Activated naive CD4-positive, alpha-beta T cell treated with anti-CD3 and anti-CD28 coated beads for 36 hours (primary cell): ENCODE measurements at places on chromosomes 7 and 10.

GRCh38 chr7:149771720-149772240 is 1.6 kb downstream of the ZNF467 start:
- peak; percentile 88 for DNase-seq

DNA sequence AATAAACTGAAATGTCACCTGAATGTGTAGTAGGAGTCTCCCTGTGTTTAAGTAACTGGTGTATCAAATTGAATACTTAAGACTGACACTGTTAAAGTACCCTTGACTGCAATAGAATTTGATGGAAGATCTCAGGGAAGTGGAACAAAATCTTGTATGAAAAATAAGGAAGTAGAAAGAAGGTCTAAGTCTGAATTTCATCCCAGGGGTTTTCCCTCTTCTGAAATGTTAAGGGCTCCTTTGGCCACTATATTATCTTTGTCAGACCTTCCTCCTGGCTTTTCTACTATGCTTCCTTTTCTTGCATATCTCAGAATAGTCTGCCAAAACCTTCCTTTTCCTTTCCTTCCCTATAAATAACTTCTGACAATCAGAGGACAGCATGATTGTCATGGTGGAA is 59.6 kb downstream of the BLNK start:
- no peak for DNase-seq

DNA sequence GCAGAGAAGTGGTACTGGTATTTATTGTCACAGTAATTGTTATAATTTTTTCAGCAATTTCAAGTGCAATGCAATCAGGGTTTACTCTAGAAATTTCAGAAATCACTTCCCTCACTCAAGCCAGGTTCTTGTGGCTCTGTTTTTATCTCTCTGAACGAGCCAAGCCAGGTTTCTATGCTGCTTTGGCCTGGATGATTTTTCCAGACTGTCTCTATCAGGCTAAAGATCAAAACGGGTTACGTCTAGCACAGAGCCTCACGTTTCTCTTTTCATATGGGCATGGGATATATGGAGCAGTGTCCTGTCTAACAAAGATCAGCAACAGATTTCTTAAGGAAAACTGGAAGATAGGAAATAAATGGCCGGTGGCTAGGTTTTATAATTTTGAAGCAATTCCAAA is 1105.3 kb downstream of the NRG3 start:
- no peak for DNase-seq

DNA sequence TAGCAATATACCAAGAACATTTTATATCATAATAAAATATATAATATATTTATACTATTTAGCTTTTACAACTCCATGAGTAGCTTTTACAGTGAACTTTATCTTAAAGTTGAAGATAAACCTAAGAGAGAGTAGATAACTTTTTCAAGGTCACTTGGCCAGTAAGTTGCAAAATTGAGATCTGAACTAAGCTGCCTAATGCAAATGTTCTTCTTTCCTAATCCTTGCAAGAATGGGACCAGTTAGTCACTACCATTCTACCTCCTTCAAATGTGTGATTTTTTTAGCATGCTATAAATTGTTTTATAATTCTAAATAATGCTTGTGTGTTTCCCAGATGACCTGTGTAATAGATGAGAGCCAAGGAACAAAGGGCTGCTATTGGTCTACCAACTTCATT is 47.8 kb downstream of the CH25H start:
- no peak for DNase-seq

GRCh38 chr7:73569042-73569608 is 9.3 kb downstream of the TBL2 start:
- no peak for DNase-seq

GRCh38 chr7:113410796-113411195 is 292.4 kb upstream of the SMIM30 start:
- DNase-seq: no peak

GRCh38 chr10:86226781-86227201 is 139.8 kb downstream of the GRID1 start:
- no peak for DNase-seq

GRCh38 chr10:52768001-52768532 is 4.5 kb downstream of the MBL2 start:
- DNase-seq: no peak

- no peak for DNase-seq
These were observed 202.8 kb upstream of the MKLN1 start for GRCh38 chr7:131124867-131125266.

DNA sequence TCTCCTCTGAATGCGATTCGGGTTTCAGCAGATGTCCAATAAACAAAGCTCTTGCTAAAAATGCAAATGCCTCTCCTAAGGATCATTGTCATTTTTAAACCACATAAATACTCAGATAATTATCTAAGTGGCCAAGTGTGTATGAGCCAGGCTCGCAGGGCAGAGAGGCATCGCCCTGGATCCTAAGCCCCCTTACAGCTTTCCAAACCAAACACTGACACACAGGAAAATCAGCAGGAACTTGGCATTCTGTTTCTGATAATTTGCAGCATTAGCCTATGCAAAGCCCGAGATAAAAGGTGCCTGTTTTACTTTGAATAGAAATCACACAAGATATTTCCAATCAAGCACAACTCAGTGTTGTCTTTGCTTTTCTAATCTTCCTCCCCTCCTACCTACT is 134.4 kb downstream of the ABCA13 start:
- DNase-seq: no peak

GRCh38 chr7:149823191-149823630 is 15.0 kb upstream of the ZNF862 start:
- no peak for DNase-seq

- DNase-seq: peak; percentile 9
These were observed 48.1 kb downstream of the INSYN2A start for GRCh38 chr10:127148066-127148932.

DNA sequence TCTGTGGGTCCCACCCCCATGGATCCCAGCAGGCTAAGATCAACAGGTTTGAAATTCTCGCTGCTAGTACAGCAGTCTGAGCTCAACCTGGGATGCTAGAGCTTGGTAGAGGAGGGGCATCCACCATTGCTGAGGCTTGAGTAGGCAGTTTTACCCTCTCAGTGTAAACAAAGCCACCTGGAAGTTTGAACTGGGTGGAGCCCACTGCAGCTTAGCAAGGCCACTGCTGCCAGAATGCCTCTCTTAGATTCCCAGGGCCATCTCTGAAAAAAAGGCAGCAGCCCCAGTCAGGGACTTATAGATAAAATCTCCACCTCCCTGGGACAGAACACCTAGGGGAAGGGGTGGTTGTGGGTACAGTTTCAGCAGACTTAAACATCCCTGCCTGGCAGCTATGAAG is 190.0 kb upstream of the CACNA2D1 start:
- DNase-seq: no peak

DNA sequence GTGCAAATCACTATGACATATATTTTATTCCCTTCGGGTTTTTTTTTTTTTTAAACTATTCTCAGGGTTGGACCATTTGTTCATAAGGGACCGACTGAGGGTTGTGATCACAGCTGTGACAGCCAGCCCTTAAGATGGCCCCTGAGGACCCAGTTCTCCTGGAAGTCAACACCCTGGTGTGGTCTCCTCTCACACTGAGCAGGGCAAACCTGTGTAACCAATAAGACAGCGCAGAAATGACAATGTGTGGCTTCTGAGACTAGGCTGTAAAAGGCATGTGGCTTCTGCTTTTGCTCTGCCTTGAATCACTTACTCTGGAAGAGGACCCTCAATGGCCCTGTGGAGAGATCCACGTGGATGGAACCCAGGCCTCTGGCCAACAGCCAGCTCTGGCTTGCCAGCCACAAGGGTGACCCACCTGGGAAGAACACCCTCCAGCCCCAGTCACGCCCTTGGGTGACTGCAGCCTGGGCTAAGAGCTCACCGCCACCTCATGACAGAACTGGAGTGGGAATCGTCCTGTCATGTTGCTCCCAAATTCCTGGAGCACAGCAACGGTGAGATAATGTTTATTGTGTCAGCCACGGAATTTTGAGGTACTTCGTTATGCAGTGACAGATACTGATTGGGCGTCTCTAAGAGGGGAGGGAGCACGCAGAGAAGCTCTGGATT is 127.1 kb downstream of the CLEC2L start:
- DNase-seq: no peak

DNA sequence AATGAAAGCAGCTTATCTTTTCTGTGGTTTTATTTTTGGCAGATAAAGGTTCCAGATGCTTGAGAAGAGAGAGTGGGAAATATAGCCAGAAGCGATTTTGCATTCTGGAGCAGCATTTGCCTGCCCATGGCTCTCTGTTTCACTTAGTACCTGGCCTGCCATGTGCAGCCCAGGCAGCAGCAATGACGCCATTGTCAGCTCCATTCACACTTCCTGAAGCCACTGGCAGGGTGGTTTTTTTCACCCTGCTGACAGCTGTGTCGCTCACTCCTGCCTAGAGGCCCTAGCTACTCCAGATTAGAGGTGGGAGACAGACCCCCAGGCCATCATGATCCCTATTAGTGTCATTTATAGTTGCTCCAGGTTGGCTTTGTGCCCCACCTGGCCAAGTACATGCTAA is 30.1 kb upstream of the NEUROD6 start:
- no peak for DNase-seq

DNA sequence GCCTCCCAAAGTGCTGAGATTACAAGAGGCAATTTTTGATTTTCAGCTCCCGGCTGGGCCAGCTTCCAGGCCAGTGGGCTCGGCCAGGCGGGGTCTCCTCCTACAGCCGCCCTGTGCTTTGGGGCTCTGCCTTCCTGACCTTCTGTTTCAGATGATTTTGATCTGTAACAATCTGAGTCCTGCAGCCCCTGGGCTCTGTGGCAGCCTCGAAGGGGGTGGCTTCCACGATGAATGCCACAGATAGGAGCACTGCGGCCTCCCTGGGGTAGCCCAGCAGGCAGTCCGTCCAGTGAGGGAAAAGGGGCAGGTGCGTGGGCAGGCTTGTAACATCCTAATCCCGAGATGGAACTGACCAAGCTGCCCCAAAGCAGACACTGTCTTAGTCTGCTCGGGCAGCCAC is 177.5 kb downstream of the DNAJB6 start:
- no peak for DNase-seq

GRCh38 chr7:130065500-130066152 is 4.7 kb upstream of the KLHDC10 start:
- no peak for DNase-seq

DNA sequence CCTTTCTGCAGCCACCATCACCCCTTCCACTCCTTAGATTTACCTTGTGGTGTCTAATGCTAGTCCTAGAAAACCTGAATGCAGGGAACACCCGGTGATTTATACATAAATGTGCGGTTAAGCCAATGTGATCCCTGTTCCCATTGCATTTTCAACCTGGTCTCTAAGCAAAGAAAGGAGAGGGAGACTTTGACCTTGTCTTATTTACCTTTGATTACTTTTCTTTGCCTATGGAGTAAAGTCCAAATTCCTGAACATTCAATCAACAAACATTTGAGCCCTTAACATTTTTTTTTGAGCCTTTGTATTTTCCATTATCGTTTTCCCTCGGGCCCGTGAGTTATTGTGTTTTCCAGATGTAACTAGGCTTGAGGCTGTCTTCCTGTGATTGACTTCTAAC is 233.9 kb downstream of the ZNF248 start:
- no peak for DNase-seq
